GM23338 (cell line): ENCODE measurements at places on chromosomes 5 and 9.

GRCh38 chr5:66830636-66831035 lies 234.4 kb downstream of the MAST4 start:
- no peak for DNase-seq

DNA sequence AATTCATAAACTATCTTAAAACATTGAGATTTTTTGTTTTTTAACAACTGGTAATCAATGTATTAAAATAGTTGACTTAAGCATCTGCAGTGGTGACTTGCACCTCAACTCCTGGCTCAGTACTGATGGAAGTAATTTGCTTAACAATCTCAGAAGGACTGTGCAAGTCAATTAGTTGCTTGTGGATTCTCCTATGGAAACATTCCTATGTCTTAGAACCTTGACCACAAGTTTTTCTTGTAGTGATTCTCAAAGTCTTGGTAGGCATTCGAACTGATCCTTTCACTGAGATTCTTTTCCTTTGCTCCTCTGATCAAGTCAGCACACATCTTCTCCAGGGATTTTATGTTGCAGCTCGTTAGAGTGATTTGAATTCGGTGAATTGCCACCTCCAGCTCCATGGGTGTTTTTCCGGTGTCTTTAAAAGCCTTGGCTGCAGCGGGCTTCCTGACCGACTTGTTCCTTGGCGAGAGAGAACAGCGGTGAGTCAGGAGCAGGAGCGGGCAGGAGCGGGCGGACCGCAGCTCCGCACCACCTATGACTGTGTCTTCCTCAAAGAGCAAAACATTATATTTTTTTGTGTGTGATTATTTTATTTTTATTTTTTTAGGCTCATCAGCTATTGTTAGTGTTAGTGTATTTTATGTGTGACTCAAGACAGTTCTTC lies 21.1 kb downstream of the HMGXB3 start:
- DNase-seq = peak; percentile 24

DNA sequence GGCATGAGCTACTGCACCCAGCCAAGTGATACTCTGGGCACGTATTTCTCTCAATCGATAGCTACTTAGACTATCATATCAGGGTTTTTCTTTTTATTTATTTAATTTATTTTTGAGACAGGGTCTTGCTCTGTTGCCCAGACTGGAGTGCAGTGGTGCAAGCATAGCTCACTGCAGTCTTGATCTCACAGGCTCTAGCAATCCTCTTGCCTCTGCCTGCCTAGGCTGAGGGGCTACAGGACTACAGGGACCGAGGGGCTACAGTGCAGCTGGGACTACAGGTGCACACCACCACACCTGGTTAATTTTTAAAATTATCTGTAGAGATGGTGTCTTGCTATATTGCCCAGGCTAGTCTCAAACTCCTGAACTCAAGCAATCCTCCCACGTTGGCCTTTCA lies 20.3 kb upstream of the ANKHD1 start:
- DNase-seq = no peak

- DNase-seq = no peak
Observed at GRCh38 chr5:87116825-87117512, 150.7 kb upstream of the RASA1 start.

DNA sequence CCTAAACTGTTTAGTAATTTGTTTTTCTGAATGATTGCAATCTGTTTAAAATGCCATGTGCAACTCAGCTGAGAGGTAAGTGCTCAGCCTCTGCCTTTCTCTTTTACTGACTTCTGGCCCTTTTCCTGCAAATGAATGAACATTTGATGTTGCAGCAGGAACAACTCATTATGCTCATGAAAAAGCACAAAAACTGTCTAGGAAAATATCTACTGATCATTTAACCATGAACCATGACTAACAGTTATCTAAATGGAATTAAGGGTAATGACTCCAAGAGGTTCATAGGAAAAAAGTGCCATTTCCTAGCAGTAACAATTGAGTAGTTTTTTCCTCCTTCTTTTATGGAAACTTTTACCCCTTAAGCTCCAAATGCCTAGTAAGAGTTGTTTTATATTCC lies 70.6 kb upstream of the ANKH start:
- no peak for DNase-seq

DNA sequence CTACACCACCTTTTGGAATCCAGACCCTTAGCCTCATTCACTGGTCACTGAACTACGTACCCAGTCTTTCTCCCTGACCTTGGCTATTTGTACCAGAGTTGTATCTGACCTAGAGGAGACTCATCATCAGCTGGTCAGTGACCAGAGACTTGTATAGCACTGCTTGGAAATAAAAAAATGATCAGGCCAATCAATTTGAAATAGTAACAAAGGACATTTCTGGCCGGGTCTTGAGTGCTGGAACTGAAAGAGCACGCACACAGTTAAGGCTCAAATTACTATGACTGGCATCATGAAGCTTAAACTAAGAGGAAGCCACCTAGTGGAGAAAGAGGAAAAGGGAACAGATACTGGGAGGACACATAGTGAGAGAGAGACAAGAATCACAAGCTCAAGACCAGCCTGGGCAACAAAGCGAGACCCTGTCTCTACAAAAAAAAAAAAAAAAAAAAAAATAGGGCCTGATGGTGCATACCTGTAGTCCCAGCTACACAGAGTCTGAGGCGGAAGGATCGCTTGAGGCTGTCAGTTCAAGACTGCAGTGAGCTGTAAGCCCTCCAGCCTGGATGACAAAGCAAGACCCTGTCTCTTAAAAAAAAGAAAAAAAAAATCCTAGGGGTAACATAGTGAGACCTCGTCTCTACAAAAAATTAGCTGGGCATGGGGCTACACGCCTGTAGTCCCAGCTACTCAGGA lies 12.8 kb upstream of the SRP19 start:
- peak; percentile 95 for DNase-seq

DNA sequence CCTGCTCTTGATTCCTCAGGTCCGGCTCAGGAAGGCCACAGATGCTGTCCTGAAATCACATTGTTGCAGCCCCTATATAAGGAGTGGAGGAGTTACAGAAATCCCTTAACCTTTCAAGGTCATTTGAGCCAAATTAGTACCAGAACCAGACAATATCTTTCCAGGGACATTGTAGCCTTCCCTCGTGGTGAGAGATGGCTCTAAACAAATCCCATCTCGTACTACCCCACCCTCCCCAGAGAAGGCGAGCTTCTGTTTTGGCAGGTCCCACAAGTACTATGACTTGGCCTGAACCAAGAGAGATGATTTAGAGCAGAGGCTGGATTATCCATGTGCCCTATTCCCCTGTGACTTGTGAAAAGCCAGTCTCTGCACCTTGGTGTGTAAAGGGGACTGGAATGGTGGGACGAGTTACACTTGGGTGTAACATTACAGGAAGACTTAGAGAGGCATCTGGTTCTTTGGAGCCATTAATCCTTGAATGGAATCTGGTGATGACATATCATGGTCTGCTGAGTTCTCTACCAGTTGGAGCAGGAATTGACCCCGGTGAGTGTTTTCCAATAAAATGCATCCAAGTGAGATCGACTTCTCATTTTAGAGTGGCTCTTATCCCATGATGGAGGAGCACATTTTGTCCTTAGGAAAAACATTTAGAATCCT lies at the start of gene FAM240B:
FAM240B (minus strand) TSS at position 51 of the 663 bp plus-strand sequence. CDS start 16,134 bp downstream, outside the sequence.
- no peak for DNase-seq

DNA sequence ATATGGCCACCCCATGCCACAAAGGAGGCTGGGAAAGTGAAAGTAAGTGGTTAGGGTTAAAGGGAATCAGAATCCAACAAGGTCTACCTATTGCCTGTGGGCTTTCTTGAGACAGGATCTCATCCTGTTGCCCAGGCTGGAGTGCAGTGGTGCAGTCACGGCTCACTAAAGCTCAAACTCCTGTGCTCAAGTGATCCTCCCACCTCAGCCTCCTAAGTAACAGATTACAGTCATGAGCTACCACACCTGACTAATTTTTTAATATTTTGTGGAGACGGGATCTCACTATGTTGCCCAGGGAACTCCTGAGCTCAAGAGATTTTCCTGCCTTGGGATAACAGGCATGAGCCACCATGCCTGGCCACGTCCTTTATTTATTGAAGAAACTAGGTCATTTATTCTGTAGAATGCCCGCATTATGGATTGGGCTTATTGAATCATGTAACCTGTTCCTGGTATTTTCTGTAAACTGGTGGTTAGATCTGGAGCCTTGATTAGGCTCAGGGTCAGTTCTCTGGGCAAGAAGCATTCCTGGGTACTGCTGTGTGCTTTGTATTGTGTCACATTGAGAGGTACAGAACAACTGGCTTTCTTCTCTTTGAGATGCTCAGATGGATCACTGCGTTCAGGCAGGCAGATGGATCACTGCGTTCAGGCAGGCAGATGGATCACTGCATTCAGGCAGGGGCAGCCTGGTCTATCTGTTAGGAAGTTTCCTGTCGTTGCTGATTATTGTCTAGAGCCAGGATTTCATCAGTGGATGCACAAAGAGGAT lies 41.6 kb downstream of the ERGIC1 start:
- no peak for DNase-seq

- DNase-seq = no peak
Observed at GRCh38 chr9:113178087-113178486, 27.3 kb downstream of the SLC31A2 start.

GRCh38 chr9:131667576-131667975 lies 72.3 kb downstream of the RAPGEF1 start:
- no peak for DNase-seq

- DNase-seq = peak; percentile 51
Observed at GRCh38 chr5:163079618-163080017, 357.8 kb upstream of the CCNG1 start.

DNA sequence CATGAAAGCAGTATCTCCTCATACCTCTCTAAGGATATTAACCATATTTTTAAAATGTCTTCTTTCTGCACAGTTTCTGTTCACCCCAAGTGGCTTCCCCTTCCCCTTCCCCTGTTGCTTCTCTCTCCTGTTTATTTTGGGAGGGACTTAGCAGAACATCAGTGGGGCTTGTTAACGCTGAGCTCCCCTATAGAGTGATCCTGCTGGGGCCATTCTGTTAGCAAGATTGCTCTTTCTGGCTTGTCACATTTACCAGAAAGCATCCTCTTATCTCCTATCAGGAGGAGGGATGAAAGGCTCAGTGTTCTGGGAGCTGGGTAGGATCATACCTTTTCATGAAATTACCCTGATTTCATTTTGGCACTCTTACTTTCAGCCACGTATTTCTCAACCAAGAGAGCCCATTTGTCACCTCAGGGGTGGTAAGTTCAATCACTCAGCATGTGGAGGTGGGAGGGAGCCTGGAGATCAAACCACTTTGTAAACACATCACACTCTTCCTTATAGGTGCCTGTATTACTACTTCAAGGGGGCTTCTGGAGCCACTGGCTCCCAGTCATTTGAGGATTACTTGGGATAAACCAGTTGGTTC lies 16.7 kb downstream of the NXNL2 start:
- no peak for DNase-seq

DNA sequence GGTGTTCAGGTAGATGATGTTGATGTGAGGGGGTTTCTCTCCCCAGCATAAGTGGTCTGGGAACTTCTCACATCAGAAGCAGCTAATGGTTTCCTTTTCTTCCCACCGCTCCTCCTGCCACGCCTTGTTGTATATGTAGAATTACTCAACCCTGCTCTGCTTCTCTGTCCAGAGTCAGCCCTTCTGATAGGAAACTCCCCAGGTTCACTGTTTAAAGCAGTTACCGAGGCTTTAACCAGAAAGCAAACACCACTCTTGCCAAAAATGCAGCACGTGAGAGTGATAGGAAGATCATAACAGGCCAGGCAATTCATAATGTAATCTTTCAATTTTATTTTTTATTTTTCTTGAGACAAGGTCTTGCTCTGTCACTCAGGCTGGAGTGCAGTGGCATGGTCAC lies 10.5 kb upstream of the TMEM252 start:
- no peak for DNase-seq

DNA sequence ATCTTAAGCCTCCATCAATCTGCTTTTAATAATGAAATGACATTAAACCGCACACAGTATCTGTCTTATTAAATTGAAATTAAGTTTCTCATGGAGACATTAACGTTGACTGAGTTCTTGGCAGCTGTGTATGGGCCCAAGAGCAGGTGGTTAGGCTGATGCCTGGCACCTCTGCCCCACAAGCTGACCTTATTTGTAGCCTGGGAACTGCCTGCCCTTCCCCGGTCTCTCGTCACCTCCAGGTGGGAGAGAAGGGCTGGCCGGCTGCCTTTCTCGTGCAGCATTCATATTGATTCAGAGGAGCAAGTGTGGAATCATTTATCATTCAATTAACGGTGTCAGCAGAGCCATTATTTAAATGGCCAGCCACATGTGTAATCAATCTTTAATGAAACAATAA lies 53.0 kb upstream of the FCN1 start:
- DNase-seq = no peak

DNA sequence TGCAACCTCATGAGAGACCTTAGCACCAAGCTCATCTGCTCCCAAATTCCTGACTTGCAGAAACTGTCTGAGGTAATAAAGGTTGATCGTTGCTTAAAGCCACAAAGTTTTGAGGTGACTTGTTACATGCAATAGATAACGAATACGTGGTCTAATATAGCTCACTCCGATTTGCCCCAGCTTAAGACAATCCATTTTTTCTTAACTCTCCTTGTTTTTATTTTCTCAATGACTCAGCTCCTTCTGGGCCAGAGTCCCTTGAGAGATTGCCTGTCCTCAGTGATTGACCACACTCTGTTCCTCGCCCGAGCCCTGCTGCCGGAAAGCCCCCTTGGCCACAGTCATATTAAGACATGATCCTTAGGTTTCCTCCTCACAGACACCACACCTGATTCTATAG lies 63.7 kb upstream of the FANCC start:
- DNase-seq = no peak

DNA sequence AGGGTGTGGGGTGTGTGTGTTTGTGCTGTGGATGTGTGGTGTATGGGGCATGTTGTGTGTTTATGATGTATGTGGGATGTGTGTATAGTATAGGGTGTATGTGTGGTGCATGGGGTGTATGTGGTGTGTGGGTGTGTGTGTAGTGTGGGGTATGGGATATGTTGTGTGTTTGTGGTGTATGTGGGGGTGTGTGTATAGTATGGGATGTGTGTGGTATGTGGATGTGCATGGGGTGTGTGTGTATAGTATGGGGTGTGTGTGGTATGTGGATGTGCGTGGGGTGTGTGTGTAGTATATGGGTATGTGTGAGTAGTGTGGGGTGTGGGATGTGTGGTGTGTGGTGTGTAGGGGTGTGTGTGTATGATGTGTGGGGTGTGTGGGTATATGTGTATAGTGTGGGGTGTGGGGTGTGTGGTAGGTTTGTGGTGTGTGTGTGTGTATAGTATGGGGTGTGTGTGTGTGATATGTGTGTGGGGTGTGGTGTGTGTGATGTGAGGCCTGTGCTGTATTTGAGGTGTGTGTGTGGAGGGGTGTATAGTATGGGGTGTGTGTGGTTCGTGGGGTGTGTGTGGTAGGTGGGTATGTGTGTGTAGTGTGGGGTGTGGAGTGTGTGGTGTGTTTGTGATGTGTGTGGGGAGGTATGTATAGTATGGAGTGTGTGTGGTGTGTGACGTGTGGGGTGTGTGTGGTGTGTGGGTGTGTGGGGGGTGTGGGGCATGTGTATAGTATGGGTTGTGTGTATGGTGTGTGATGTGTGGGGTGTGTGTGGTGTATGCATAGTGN lies 10.5 kb downstream of the ECSCR start:
- no peak for DNase-seq

GRCh38 chr9:14326264-14326826 lies 12.4 kb upstream of the NFIB start:
- no peak for DNase-seq

- DNase-seq = no peak
Observed at GRCh38 chr5:150247726-150248125, 41.8 kb downstream of the CAMK2A start.
